Fibroblast of skin of back (primary cell): ENCODE measurements at places on chromosomes 11 and 22.
A peak's percentile ranks its signal among the peaks of the same experiment; 100 is the strongest.

- no peak for DNase-seq
Observed at GRCh38 chr11:119371778-119372182, 9.7 kb downstream of the USP2 start.

DNA sequence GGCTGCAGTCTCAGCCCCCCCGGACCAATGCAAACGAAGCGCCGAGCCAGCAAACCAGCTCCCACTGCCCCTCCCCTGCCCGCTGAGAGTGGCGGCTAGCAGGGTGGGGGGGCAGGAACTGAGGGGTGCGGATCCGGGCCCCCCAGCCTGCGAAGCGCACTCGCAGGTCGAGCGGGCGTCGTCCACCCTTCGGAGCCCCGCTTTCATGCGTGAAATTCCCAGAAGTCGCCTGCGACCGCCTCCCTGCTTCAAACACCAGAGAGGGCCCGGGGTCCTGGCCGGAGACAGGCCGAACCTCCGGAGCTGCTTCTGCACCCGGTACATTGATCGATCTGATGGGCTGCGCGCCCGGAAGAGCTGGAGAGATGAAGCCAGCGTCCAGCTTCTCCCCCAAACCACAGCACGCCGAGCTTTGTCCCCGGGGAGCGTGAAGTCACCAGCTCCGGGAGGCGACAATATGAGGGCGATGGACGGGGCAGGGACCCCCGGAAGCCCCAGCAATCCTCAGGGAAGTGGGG is 646 bp upstream of the PATZ1 start:
- peak; percentile 44 for DNase-seq

DNA sequence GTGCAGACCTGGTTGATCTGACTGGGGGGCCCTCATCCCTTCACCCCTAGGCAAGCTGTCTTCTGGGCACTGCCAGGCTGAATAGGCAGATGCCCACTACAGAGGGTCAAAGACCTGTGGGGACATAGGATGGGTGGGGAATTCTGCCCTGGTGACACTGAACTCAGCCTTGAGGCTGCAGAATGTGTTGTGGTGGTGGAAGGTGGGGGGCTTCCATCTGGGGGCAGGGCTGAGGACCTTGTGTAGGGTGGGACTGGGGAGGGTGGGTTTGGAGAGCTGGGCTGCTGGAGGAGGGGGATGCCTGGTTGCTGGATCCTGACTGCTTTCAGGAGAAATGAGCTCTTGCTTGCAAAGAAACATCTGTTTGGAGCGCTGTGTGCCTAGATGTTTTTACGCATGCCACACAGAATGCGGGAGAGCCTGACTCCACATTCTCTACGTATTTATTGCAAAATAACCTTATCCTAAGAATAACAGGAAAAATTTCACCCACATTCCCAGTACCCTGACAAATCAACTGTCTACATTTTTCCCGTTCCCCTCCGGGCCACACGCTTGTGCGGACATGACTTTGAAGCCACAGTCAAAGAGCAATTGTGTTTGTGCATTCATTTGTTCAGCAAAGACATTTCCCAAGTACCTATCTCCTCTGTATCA is 18.3 kb downstream of the SMIM38 start:
- peak; percentile 84 for DNase-seq

GRCh38 chr11:28140689-28141455 is 32.7 kb downstream of the METTL15 start:
- DNase-seq, result no peak
